ENCODE measurements at places on chromosomes 4 and X. TPM values are rescaled to one million over a fixed set of nuclear protein-coding genes. Genes with fewer than 3 reads are reported as not detected.

MMRN1 gene
- total RNA-seq: not detected

- DNase-seq: no peak
Observed at GRCh38 chrX:47776292-47777006, 60.3 kb upstream of the ZNF81 start.

DNA sequence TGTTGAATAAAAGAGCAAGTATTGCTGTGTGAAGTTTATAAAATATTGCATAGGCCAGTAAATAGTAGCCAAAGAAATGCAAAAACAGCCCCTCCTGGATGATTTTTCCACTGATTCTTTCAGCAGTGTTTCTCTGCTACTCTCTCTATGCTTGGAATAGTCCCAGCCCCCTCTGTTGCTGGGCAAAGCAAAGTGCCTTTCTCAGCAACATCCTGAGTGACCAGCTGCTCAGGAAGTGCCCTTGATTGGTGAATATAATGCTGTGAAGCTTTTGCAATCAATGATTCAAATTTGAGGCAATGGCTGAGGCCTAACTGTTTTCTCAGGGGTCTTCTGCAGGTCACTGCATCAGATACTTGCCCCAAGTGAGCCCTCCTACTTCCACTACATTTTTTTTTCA, 656.7 kb downstream of the ZNF674 start:
- no peak for DNase-seq

DNA sequence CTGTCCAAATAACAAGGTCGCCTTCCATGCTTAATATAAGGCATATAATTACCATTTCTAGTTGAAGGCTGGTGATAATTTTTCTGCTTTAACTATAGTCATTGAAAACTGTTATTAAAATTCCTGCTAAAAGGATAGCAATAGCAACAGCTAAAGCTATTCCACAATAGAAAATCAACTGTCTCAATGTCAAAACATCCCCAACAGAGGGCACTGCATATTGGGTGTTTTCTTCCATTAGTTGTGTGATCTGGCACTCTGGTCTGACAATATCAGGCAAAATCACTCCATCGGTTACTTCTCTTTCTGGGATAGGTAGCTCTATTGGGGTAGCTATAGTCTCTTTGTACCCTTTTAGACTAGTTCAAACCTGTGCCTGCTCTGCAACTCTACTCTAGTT, 53.5 kb downstream of the TMPRSS11F start:
- no peak for DNase-seq

- DNase-seq: no peak
Observed at GRCh38 chrX:150564838-150565237, 3.6 kb upstream of the MTM1 start.

- no peak for DNase-seq
Observed at GRCh38 chr4:11131491-11131890, 297.2 kb downstream of the HS3ST1 start.
